HepG2 (cell line): ENCODE measurements at places on chromosomes 3 and 15. TPM values are rescaled to one million over a fixed set of nuclear protein-coding genes. Genes with fewer than 3 reads are reported as not detected.

Gene NTRK3
- total RNA-seq: not detected in 2 replicates

Gene PPP1R14D
- total RNA-seq: 0.49 and 0.53 TPM in 2 replicates

Gene ABI3BP
- total RNA-seq: not detected in 2 replicates

Gene STAG1
- total RNA-seq: 25.9 and 37.8 TPM in 2 replicates

Gene STARD9
- 2.7 and 5.3 TPM in 2 replicates for total RNA-seq

Gene GOLGA8T
- total RNA-seq: not detected in 2 replicates

- H3K27ac ChIP-seq: no peak overlapping the region
- no peak overlapping the region for H3K4me3 ChIP-seq
- H3K27me3 ChIP-seq: no peaks in the 10 kb centered on the region
- H3K36me3 ChIP-seq: peaks cover 5% of the 10 kb centered on the region
- peaks cover 54% of the 10 kb centered on the region for H3K4me1 ChIP-seq
These were observed 6.4 kb downstream of the RPLP1 start for GRCh38 chr15:69459066-69459465.

GRCh38 chr3:161264852-161265251, 43.7 kb downstream of the NMD3 start:
- H3K27ac ChIP-seq: peak overlapping the region; percentile 23
- peaks cover 23% of the 10 kb centered on the region for H3K4me1 ChIP-seq
- no peaks in the 10 kb centered on the region for H3K27me3 ChIP-seq
- peak; percentile 77 for DNase-seq
- H3K4me3 ChIP-seq: no peak overlapping the region

DNA sequence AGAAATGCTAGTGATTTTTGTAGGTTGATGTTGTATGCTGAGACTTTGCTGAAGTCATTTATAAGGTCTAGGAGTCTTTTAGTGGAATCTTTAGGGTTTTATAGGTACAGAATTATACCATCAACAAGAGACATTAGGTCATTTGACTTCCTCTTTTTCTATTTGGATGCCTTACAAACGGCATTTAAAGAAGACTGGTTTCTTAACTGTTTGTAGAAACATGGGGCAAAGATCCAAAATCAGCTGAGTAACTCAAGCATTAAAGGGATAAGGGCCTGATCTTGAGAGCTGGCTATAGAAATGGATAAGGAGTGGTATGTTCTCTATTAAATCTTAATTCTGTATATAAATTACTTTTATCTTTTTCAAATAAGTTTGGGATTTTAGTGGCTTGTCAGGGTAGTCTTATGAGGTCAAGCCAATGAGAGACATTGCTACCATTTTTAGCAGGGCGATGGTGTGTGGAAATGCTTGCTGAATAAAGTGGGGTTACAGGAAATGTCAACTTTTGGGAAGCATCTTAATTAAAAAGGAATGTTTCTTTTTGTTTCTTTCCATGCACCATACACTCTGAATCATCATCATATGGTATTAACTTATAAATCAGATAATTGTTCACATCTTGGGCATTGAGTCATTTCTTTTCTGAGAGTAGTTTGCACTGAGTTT, 197.7 kb upstream of the GBE1 start:
- H3K27me3 ChIP-seq: no peaks in the 10 kb centered on the region
- no peak overlapping the region for H3K4me3 ChIP-seq
- no peak overlapping the region for H3K27ac ChIP-seq
- no peak for DNase-seq

GRCh38 chr15:65761210-65761926, 30.7 kb downstream of the DENND4A start:
- H3K27ac ChIP-seq: no peak overlapping the region
- H3K27me3 ChIP-seq: no peaks in the 10 kb centered on the region
- no peak overlapping the region for H3K4me3 ChIP-seq
- H3K4me1 ChIP-seq: peaks cover 19% of the 10 kb centered on the region
- DNase-seq: no peak
- H3K36me3 ChIP-seq: no peaks in the 10 kb centered on the region; the same call in 2 of the 3 replicates

GRCh38 chr3:50581459-50581842, 12.1 kb downstream of the HEMK1 start:
- no peaks in the 10 kb centered on the region; the same call in 2 of the 3 replicates for H3K36me3 ChIP-seq
- peaks cover 52% of the 10 kb centered on the region for H3K4me1 ChIP-seq
- no peak overlapping the region for H3K27ac ChIP-seq
- DNase-seq: no peak
- no peaks in the 10 kb centered on the region for H3K27me3 ChIP-seq

DNA sequence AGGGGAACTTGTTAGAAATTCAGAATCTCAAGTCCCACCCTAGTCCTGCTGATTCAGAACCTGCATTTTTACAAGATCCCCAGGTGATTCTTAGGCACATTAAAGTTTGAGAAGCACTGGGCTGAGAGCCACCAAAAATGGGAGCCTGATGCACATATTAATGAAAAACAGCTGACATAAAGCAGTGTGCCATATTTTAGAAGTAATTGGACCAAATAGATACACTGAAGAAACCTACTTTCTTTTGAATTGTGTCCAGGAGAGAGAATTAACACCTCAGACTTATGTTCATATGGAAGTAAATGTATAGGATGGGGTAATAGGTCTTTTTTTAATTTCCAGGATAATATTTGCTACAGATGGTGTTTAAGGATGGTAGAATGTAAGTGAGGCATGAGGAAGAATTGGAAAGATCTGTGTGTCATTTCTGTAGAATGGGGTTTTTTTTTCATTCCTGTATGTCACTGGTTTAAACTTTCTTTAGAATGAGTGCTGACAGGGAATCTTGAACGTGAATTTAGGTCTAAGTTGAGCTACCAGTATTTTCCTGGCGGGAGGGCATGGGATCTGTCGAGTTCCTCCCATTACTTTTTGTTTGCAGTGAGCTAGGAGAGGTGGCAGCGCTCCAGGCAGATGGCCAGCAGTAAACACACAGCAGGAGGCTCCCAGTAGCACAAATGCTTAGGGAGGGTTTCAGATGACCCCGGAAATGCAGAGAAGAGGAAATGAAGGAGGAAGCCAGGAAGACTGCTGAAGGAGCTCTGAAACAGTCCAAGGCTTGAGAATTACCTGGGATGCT, 185.6 kb downstream of the PLCL2 start:
- H3K4me1 ChIP-seq: no peaks in the 10 kb centered on the region
- H3K4me3 ChIP-seq: no peak overlapping the region
- DNase-seq: no peak
- no peaks in the 10 kb centered on the region; the same call in 1 of the 2 replicates for H3K27me3 ChIP-seq
